ENCODE measurements at places on chromosomes 12 and 14. TPM values are rescaled to one million over a fixed set of nuclear protein-coding genes. Genes with fewer than 3 reads are reported as not detected.

POU6F1 gene
- total RNA-seq: 6.2 TPM

ANKRD33 gene
- not detected for total RNA-seq

PACS2 gene
- 249 TPM for total RNA-seq

PITPNM2 gene
- total RNA-seq: 14.5 TPM

EPYC gene
- total RNA-seq: not detected

CACNA2D4 gene
- total RNA-seq: not detected

BMAL2 gene
- total RNA-seq: 1.6 TPM

LRTM2 gene
- not detected for total RNA-seq

SCNN1A gene
- 439 TPM for total RNA-seq

TPCN1 gene
- 144 TPM for total RNA-seq

GRCh38 chr12:105057174-105057573, 27.1 kb downstream of the ALDH1L2 start:
- H3K4me1 ChIP-seq: no peaks in the 10 kb centered on the region
- peaks cover 12% of the 10 kb centered on the region for H3K36me3 ChIP-seq
- H3K27ac ChIP-seq: no peak overlapping the region
- H3K27me3 ChIP-seq: no peaks in the 10 kb centered on the region
- DNase-seq: no peak

DNA sequence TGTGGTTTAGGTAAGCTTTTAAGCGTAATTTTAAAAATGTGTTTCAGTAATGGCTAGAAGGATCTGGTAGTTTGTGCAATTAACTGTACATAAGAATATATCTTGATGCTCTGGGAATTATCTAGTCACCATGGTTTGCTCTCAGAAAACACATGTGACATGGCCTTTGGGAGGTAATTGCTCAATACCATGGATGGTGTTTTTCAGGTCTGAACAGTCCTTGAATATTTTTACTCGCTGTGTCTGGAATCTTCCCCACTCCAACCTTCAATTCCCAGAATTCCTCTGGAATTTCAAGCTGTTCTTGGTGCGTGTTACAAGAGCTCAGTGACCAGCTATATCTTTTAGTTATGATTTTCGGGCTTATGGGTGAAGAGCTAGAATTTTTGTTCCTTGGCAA, 85.3 kb downstream of the DAAM1 start:
- DNase-seq: no peak
- peaks cover 19% of the 10 kb centered on the region for H3K4me1 ChIP-seq
- H3K27ac ChIP-seq: no peak overlapping the region
- H3K4me3 ChIP-seq: no peak overlapping the region

GRCh38 chr12:92553389-92553788, 149.4 kb upstream of the PLEKHG7 start:
- no peak for DNase-seq
- H3K4me3 ChIP-seq: no peak overlapping the region
- H3K27ac ChIP-seq: peak overlapping the region; percentile 23

DNA sequence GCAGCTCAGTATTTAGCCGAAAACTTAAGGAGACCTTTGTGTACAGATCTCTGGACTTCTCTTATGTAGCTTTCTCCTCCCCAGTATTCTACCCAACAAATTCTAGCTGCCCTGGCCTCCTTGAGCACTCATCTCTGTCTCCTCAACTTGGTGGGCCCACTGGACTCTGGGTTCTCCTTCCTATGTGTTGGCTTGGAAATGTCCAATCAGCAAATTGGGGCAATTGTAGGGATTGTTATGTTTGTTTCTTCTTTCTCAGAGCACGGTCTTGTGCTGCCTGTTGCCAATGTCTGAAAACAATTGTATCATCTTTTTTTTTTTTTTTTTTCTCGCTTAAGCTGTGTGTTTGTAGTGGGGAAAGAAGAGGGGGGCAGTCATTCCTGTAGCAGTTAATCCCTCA, 30.2 kb downstream of the NTN4 start:
- no peak overlapping the region for H3K4me3 ChIP-seq
- H3K36me3 ChIP-seq: no peaks in the 10 kb centered on the region

DNA sequence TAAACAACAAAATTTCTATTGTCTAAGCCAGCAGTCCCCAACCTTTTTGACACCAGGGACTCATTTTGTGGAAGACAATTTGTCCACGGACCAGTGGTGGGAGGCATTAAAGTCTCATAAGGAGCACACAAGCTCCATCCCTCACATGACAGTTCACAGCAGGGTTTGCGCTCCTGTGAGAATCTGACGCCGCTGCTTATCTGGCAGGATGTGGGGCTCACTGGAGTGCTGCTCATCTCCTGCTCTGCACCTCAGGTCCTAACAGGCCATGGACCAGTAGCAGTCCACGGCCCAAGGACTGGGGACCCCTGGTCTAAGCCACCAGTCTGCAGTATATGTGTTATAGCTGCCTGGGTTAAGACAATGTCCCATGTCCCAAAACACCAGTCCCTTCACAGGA, 27.2 kb downstream of the VCPKMT start:
- no peaks in the 10 kb centered on the region for H3K36me3 ChIP-seq
- H3K4me3 ChIP-seq: no peak overlapping the region
- H3K27me3 ChIP-seq: no peaks in the 10 kb centered on the region
- no peak for DNase-seq
- H3K4me1 ChIP-seq: no peaks in the 10 kb centered on the region

DNA sequence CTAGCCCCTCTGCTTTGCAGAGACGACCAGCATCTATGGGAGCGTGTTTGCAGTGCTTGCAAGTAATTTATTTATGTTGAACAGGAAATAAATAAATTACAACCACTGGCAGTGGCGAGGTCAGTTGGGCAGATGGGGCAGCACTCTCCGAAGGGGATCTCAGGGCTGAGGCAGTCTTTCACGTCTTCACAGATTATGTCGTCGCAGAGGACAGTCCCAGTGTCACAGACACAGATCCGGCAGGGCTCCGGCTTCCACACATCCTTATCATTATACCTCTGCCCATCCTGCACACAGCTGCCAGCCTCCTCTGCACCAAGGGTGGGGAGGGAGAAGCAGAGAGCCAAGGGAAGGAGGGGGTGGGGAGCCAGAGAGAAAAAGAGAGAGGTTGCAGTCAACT, 4.5 kb downstream of the COL2A1 start:
- H3K4me3 ChIP-seq: no peak overlapping the region
- H3K27me3 ChIP-seq: peaks cover 79% of the 10 kb centered on the region
- H3K4me1 ChIP-seq: peaks cover 28% of the 10 kb centered on the region

GRCh38 chr12:131836193-131836592, 8.0 kb downstream of the MMP17 start:
- H3K4me1 ChIP-seq: peaks cover 10% of the 10 kb centered on the region
- no peaks in the 10 kb centered on the region for H3K36me3 ChIP-seq
- DNase-seq: no peak
- H3K4me3 ChIP-seq: no peak overlapping the region
- H3K27ac ChIP-seq: no peak overlapping the region

GRCh38 chr14:41302776-41303175, 303.9 kb upstream of the LRFN5 start:
- H3K4me3 ChIP-seq: no peak overlapping the region
- no peak for DNase-seq
- H3K4me1 ChIP-seq: no peaks in the 10 kb centered on the region
- H3K36me3 ChIP-seq: no peaks in the 10 kb centered on the region
- no peak overlapping the region for H3K27ac ChIP-seq
- H3K27me3 ChIP-seq: no peaks in the 10 kb centered on the region

GRCh38 chr12:129961091-129961490, 57.3 kb upstream of the TMEM132D start:
- H3K36me3 ChIP-seq: no peaks in the 10 kb centered on the region
- no peak overlapping the region for H3K27ac ChIP-seq
- no peak for DNase-seq
- H3K4me3 ChIP-seq: no peak overlapping the region

GRCh38 chr14:33836900-33837577, 113.8 kb downstream of the EGLN3 start:
- H3K4me1 ChIP-seq: peaks cover 12% of the 10 kb centered on the region
- H3K27me3 ChIP-seq: no peaks in the 10 kb centered on the region
- H3K27ac ChIP-seq: no peak overlapping the region
- H3K36me3 ChIP-seq: no peaks in the 10 kb centered on the region

DNA sequence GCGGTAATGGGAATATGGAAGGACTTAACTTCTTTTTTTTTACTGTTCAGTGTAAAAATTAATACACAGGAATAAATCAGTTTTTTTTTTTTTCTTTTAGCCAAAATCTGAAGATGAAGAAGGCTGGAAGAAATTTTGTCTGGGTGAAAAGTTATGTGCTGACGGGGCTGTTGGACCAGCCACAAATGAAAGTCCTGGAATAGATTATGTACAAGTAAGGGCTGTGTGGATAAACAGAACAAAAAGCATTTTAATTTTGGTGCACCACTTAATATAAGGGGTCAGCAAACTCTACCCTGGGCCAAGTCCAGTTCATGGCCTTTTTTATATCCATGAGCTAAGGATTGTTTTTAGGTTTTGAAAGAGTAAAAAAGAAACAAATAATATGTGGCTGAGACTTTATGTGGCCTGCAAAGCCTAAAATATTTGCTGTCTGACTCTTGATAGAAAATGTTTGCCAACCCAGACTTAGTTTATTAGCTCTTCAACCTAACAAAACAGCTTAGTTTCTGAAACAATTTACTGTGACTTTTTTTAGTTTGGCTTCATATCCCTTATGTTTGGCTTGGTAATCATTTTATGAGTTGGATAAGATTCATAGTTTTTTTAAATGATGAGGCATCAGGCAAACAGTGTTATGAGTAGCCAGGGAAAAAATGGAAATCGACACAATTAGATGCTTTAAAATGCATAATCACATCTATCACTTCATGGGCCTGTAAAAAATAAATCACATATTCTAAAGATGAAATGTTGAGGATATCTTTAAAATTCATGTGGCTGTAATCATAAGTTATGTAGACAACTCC, 8.4 kb downstream of the GEMIN2 start:
- no peak for DNase-seq
- no peak overlapping the region for H3K27ac ChIP-seq
- H3K4me1 ChIP-seq: no peaks in the 10 kb centered on the region
- H3K27me3 ChIP-seq: no peaks in the 10 kb centered on the region

- no peak overlapping the region for H3K27ac ChIP-seq
- H3K4me3 ChIP-seq: no peak overlapping the region
- no peaks in the 10 kb centered on the region for H3K27me3 ChIP-seq
- no peak for DNase-seq
- no peaks in the 10 kb centered on the region for H3K4me1 ChIP-seq
- no peaks in the 10 kb centered on the region for H3K36me3 ChIP-seq
Observed at GRCh38 chr14:74380172-74380571, 31.9 kb downstream of the VRTN start.

DNA sequence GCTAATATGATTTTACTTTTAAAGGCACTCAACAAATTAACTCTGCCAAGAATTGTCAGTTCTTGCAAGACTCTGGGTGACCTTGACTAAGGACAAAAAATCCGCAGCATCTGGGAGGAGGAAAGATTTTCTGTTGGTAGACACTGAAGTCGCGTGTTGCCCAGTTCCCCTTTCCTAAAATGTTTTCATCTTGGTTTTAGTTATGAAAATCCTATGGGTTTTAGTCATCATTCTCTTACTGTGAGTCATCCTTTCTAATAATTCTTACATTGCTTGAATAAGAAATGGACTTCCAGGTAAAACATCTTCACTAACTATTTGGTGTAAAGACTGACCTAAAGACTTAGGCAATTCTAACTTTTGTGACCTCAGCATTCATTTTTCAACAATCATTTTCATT, 9.1 kb downstream of the GSG1 start:
- no peak overlapping the region for H3K4me3 ChIP-seq
- no peak overlapping the region for H3K27ac ChIP-seq
- no peak for DNase-seq
- H3K27me3 ChIP-seq: no peaks in the 10 kb centered on the region

DNA sequence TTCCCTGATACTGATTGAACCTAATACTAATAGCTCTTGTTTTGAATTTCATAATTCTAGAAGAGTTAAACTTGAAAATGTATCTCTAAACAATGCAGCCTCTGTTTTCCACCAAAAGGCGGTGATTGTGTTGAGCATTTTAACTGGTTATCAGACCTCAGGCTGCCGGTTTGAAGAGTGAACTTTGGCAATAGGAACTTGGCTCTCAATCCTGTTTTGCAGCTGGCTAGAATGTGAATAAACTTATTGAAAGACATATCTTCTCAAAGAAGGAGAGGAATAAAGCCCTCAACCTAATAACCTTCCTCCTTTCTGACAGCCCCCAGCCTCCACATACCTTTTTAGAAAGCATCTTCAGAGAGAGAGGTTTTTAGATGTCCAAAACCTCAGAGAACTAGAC, 105.4 kb downstream of the SRGAP1 start:
- no peaks in the 10 kb centered on the region for H3K36me3 ChIP-seq
- H3K27me3 ChIP-seq: no peaks in the 10 kb centered on the region
- H3K4me1 ChIP-seq: no peaks in the 10 kb centered on the region
- peak overlapping the region; percentile 14 for H3K27ac ChIP-seq
- no peak for DNase-seq

DNA sequence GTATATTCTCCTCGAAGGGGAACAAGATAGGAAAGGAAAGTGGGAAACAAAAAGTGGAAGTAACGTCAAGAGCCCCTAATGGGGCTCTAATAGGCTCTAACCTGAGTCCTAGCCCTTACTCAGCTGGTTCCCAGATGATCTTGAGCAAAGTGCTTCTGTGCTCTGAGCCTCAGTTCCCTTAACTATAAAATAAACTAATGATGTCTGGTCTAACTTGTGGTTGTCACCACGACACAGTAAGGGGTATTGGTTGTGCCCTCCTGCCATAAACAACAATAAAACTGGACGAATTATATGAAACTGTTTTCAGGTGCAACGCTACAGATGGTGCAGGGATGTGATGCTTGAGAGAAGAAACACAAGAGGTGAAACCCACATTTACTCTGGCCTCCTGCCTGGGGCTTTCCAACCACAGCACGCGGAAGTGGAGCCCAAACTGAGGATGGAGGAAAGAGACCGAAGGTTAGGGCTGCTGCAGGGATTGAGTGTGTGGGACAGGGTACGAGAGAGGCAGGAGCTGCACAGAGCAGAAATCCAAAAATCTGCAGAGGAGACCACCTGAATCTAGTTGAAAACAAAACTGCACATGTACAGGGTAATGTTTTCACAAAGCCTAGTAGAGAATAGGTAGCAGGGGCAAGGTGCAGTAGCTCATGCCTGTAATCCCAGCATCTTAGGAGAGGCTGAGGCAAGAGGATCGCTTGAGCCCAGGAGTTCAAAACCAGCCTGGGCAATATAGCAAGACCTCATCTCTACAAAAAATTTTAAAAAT, 45.6 kb upstream of the BCL2L14 start:
- no peaks in the 10 kb centered on the region for H3K4me1 ChIP-seq
- no peak overlapping the region for H3K4me3 ChIP-seq
- no peaks in the 10 kb centered on the region for H3K36me3 ChIP-seq
- DNase-seq: peak; percentile 74
- H3K27me3 ChIP-seq: no peaks in the 10 kb centered on the region
- peak overlapping the region; percentile 67 for H3K27ac ChIP-seq

GRCh38 chr14:54138354-54139038, 181.9 kb upstream of the BMP4 start:
- no peaks in the 10 kb centered on the region for H3K36me3 ChIP-seq
- no peak overlapping the region for H3K27ac ChIP-seq
- no peaks in the 10 kb centered on the region for H3K4me1 ChIP-seq

GRCh38 chr14:64768401-64769095, 64.3 kb downstream of the PLEKHG3 start:
- H3K4me3 ChIP-seq: no peak overlapping the region
- no peaks in the 10 kb centered on the region for H3K36me3 ChIP-seq
- peaks cover 9% of the 10 kb centered on the region for H3K4me1 ChIP-seq
- no peak for DNase-seq
- H3K27me3 ChIP-seq: no peaks in the 10 kb centered on the region
